Smooth muscle cell of the brain vasculature (primary cell): ENCODE measurements at places on chromosomes 1 and 21.

DNA sequence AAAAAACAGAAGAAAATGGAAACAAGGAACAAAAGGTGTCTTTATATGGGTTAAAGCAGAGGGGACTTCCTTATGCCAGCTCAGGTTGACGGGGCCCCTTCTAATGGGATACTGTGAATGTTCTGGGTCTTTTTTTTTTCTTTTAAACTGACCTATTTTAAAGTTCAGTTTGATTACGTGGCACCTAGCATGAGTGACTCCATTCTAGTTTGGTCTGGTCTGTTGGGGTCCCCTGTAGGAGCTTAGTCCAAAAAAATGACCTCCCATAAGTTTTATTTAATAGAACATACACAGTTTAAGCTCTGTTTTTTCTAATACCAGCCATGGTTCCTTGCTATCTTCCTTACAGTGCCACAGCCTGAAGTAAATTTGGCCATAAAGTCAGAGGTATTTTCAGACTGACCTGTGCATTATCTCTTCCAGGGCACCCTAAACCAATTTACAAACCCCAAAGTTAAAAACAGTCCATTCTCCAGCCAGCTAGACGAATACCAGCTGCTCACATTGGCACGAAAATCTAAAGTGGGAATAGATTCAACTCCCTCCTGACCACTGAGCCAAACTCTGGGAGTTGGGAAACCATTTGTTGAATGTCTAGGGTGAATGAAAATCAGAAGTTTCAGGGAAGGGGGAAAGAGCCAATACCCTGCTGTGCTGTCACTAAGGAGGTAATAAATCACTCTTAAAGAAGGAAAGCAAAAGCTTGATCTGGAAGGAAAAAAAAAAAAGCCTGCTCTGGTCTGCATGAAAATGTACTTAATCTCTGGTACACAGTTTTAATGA is 42.4 kb downstream of the AKNAD1 start:
- no peak for DNase-seq

- DNase-seq, result no peak
Observed at GRCh38 chr1:201933840-201934430, 12.4 kb downstream of the LMOD1 start.

DNA sequence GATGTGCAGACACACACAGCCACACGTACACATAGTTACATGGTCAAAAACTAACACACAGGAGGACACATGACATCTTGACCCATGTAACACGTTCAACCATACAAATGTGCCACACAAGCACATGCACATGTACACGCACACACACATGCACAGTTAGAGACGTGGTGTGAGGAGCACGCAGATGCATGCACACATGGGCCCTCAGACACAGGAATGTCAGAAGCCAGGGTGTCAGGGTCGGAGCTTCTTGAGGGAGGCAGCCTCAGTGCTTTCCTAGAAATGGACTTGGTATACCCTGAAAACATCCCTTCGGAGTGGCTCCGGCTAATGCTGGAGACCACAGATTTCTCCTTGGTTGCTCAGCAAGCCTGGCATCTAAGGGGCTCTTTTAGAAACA is 114.3 kb downstream of the DMRTB1 start:
- DNase-seq, result no peak

- DNase-seq, result no peak
Observed at GRCh38 chr1:183273300-183273699, 87.2 kb downstream of the LAMC2 start.

DNA sequence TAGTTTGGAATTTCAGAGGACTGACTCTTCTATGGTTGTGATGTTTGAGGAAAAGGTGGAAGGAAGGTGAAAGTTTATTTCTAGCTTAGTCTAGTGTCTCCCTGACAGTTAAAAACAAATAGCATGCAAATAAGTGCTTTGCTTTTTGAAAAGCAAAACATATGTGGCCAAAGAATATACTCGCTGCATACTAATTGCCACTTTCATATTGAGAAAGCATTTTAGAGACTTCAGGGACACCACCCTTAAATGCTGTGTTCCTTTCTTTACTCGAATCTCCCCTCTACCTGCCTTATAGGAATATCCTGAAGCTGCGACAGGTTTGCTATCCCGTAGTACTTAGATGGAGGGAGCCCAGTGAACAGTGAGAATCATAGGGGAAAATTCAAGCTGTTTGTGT is 23.2 kb downstream of the GLUL start:
- no peak for DNase-seq

DNA sequence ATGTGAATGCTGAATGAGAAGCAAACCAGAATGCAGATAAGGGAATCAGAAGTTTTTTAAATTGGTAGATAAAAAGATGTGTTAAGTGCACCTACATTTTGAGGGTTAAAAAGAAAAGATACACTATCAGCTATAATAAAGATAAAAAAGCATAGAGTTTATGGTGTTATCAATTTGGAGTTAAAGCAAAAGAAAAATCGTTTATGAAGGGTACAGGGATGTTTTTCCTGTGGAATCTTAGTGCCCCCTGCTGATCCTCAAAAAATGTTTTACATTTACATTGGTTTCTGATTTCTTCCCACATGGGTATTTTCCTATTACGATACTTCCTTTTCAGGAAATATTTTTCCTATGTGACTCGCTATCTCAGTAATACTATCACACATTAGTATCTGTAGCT is 293.5 kb downstream of the MRPL39 start:
- DNase-seq, result no peak

DNA sequence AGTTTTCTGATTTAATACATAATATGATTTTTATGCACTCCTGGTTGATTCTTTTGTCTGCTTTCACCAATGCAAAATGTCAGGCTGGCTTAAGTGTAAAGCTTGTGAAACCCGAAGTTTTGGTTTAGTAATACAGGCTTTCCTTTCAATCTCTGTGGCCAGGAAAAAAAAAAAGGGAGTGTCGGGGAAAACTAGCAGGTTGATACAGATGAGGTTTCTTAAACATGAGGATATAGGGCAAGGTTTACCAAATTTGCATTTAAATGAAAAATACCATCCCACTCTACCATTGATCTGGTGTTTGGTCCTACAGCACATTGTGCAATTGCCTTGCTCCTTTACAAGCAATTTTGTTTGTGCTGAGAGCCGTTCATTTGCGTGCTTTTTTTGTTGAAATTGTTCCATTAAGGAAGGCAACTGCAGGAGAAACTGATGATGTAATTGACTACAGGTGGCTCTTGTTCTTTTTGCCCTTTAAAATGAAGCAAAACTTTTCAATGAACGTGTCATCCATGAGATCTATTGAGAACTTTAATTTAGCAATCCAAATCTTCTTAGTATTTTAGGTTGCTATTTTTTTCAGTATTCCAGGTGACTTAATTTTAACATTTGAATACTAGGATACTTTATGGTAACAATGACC is 22.7 kb downstream of the CLIC6 start:
- no peak for DNase-seq

DNA sequence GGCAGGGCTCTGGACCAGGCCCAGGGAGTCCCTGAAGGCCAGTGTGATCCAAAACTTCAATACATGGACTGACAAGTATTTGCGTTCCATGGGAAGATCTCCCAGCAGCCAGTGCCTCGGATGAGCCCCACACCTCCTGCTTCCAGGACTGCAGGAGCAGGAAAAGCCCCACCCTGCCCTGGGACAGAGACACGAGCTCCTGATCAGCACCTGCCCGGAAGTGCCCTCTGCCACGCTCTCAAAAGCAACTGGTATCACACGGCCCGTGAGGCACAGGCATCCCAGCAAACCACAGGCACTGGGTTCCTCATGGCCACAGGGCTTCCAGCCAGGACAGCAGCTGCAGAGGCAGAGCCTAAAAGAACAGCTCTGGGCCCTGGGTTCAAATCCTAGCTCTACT is 48.6 kb downstream of the ACOT7 start:
- DNase-seq, result no peak

GRCh38 chr21:42113926-42114409 is 42.9 kb downstream of the UMODL1 start:
- DNase-seq, result no peak

DNA sequence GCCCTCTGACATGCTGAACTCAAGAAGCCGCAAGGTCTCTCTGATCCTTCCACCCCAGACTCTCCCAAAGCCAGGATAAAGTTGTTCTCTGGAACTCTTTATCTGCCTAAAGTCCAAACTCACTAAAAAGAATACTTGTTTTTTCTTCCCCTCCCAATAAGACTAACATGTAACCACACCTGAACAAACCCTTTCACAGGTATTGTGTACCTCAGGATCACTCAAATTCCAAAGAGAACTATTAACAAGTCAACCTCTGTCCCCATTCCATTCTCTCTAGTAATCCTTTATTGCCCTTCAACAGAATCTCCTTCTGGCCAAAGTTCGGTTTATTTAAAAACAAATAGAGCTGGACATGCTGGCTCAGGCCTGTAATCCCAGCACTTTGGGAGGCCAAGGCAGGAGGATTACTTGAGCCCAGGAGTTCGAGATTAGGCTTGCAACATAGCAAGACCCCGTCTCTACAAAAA is 4.1 kb upstream of the TOE1 start:
- no peak for DNase-seq

GRCh38 chr1:52601991-52602855 is at the start of gene GPX7:
Gene GPX7, plus strand, starts transcription at chr1:52602371. Its CDS starts 39 bp downstream, at chr1:52602410.
- DNase-seq, result no peak

GRCh38 chr1:118306851-118307250 is 121.8 kb upstream of the SPAG17 start:
- no peak for DNase-seq

GRCh38 chr1:93651695-93652094 is 29.9 kb downstream of the BCAR3 start:
- DNase-seq, result no peak

DNA sequence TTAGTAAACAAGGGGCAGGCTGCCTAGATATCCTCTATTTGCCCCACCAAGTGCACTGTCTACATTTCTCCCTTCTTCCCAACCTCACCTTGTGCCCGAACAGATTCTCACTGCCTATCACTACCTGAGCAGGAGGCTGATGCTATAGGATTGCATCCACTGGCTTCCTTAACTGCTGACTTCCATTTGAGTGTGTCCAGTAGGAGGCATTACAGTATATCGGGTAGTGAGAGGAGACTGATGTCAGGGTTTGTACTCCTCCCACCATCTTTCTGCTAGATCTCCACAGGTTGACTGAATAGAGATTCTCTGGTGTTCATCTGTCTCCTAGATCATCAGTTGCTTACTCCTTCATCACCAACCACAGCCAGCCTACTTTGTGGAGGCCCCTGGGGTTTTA is 796.3 kb downstream of the LRRIQ3 start:
- DNase-seq, result no peak

DNA sequence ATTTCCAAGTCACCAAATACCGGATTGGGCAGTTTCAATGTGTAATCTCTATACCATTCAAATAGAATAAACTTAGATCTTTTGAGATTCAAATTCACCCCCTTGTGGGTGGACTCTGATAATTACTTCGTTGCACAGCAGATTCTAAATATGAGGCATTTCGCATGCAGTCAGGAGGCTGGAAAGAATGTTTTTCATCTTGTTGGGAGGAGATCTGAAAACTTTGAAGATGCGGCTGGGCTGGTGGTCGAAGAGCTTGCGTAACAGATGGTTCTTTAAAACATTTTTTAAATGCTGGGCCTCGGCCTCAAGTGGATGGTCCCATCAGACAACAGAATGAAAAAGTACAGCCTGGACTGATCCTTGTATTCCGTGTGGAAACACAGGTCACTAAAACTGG is 10.4 kb downstream of the NR5A2 start:
- DNase-seq, result no peak

DNA sequence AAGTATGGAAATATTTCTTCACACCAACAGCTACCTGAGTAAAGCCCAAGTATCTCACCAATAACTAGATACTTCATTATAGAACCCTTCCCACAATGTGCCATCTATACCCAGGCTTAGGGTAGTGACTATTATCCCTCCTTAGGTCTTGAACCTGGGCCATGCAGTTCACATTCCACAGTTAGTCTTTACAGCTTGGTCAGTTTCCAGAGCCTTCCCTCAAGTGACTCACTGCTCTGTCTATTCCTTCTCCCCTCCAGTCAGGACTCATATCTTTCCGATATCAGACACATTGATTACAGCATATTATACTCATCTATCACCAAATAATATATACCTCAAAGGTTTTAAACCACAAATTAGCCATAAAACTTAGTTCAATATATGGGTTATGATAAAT is 23.6 kb downstream of the VAMP4 start:
- no peak for DNase-seq

DNA sequence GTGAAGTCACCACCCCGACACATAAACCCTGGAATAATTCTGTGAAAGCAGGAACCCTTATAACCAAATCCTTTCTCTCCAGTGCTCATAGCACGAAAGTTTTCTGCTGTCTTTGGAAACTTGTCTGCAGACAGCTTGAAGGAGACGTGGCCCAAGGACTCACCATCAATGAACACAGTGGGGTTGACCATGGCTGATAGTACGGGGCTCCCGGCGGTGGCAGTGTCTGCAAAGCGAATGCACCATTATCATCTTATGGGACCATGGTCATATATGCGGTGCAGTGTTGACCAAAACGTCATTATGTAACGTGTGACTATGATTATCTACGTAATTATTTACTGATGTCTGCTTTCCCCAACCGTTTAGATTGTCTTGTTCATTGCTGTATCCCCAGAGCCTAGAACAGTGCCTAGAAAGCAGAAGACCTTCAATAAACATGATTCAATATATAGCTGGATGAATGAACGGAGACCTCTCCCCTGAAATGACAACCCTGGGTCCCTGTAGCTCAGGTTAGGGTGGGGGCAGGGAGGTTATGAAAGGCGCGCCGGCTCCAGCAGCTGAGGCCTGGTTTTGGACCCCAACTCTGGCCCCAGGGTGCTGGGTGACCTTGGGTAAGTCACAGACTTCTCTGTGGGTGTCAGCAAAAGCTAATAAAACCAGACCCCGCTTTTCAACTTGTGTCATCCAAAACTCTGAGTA is 128.4 kb upstream of the ZBTB40 start:
- no peak for DNase-seq

DNA sequence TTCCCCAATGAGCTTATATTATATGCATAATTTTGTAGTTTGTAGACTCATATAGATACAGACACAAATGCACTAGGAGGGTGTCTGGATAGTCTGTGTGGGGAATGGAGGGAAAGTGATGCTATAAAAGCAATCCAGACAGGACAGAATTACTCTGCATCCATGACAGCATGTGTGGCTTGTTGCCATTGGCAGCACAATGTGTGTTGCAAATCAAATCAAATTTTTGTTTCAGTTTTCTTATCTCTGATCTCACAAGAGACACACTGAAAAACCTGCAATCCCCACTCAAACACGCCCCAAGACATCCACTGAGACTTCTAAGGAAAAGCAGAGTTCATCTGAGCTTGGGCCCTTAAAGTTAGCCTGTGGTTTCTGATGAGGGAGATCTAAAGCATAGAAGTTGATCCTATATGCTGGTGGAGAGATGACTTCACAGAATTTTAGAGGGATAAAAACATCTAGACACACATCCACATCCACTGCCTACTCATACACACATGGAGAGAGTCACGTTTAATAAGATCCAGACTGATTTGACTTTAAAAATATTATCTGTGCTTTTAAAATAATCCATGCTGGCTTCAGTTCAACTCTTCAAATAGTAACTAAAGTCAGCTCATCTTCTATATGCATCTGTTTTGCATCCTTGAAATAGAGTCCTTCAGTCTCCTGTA is 313.0 kb upstream of the PLXNA2 start:
- no peak for DNase-seq
